ENCODE measurements at places on chromosomes 13 and 19.

GRCh38 chr13:44292545-44292944, 81.1 kb upstream of the SERP2 start:
- DNase-seq: peak; percentile 21

- peak; percentile 84 for DNase-seq
Observed at GRCh38 chr13:113742000-113742441, 17.0 kb upstream of the TMEM255B start.

DNA sequence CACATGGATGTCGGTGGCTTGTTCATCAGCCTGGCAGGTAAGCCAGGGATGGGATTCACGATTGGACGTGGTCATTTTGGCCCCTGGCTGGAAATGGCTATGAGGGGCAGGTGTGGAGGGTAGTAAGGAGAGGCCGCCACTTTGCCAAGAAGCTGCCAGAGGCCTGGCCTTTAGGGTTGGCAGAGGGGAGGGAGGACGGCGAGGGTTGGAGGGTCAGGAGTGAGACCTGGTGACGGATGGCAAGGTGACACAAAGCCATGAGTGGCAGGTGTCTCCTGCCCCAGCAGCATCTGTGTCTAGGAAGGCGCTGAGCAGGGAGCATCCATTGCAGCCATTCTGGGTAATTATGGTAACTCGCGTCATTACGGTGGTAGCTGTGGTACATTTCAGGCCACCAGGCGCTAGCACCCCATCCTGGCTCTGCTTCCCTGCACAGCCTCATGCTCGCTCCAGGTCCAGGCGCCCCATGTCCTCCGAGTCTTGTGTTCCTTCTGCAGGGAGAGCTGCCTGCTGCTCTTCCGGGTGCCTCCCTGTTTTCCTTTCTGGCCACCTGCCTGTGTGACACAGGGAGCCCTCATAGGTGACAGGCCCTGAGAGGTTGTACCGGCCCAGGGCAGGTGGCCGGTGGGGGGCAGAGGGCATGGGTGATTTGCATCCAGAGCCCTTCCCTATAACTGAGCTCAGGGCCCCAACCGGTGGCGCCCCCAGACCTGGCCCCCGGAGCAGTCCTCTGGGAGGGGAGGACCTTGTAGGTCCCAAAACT, 4.2 kb downstream of the SSBP4 start:
- DNase-seq: no peak

GRCh38 chr13:81714513-81714912, 1373.6 kb upstream of the SPRY2 start:
- DNase-seq: no peak

DNA sequence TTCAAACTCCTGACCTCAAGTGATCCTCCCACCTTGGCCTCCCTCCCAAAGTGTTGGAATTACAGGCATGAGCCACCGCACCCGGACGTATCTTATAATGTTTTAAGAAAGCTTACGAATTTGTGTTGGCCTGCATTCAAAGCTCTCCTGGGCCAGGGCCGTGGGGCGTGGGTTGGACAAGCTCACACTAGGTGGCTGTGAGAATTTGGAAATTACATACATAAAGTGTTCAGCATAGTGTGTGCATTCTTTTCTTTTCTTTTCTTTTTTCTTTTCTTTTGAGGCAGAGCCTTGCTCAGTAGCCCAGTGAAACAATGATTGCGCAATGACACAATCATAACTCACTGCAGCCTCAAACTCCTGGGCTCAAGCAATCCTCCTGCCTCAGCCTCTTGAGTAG, 2.6 kb downstream of the ZSWIM4 start:
- peak; percentile 90 for DNase-seq

DNA sequence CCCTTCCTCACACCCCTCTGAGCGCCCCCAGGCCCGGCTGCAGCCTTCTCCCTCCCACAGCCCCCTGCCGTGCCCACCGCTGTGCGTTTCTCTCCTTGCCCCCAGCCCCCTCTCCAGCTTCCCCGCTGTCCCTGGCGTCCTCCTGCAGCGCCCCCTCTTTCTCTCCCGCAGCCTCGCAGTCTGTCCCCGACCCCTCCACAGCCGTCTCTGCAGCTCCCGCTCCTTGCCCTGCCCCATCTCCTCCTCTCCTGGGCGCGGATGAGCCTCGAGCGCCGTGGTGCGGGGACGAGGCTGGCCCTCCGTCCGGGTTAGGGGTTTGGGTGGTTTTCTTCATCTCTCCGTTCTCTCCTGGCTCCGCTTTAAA, 1.1 kb downstream of the KMT5C start:
- DNase-seq: peak; percentile 53

DNA sequence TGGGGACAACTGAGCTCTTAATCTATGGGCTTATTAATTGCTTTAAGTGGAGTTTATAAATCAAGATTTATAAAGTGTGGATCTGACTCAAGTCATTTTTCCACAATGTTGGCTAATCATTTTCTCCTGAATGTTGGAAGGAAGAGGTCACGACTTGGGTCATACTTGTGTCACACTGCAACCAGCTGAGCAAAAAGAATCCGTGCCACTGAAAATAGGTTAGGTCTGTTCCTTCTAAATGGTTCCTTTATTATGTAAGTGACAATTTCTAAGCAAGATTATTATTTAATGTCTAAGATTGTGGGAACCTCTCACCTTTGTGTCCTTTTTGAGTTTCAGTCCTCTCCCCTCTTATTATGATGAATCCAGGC, 178.6 kb downstream of the SHISA2 start:
- DNase-seq: no peak

GRCh38 chr13:84433024-84433423, 550.8 kb upstream of the SLITRK1 start:
- DNase-seq: peak; percentile 69

DNA sequence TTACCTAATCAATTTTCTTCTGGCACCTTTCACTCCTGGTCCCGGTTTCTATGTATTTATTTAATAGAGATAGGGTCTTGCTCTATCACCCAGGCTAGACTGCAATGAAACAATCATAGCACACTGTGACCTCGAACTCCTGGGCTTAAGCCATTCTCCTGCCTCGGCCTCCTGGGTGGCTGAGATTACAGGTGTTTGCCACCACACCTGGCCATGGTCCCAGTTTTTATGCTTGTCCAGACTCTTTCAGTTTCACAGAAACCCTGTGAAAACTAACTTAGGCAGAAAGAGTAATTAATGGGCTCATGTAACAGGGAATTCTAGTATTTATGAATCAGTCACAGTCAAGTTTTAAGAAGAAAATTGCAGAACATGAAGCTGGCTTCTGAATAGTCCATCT, 9.0 kb upstream of the STK24 start:
- DNase-seq: no peak

DNA sequence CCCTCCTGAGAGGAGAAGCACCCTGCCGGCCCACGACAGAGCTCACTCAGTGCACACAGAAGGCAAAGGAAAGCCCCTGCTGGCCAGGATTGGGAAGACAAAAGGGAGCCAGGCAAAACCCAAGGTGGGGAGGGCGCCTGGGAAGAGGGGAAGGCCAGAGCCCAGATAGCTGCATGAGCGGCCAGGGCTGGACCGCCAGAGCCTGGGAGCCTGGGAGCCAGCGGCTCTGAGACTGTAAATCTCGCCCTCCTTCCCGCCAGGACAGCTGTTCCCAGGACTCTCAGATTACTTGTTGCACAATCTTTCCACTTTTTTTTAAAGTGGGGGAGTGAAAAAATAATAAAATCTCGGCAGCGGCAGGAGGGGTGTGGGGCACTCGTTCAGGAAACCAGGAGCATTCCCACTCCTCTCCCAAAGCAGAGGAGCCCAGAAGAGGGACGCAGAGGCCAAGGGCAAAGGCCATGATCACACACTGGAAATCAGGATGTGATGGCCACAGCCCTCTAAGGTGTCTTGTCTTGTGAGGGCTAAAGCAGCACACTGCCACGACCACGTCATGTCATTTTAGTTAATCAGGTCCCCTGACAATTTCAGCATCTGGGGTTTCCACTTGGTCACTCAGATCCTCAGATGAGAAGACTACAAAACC, 19.6 kb upstream of the EPHX3 start:
- peak; percentile 97 for DNase-seq

DNA sequence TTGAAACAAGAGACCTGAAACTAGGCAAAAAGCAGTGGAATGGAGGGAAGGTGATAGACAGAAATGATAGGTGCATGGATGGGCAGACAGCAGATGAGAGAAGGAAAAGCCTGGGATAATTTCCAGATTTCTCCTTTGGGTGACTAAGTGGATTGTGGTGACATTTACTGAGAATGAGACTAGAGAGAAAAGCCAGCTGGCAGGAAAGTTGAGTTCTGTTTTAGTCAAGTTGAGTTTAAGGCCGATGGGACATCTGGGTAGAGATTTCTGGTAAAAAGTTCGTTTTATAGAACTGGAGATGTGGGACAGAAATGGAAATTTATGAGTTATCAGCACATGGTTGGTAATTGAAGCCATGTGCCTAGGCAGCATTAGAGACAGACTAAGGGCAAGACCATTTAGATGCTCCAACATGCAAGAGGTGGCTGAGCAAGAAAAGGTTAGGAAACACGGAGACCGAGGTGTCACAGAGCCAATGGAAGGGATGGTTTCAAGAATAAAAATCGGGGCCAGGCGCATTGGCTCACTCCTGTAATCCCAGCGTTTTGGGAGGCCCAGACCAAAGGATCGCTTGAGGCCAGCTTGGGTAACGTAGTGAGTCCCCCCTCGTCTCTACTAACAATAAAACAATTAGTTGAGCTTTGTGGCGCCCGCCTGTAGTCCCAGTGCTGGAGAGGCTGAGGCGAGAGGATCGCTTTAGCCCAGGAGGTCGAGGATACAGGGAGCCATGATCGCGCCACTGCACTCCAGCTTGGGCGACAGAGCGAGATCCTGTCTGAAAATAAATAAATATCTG, 9.6 kb upstream of the DGKH start:
- peak; percentile 63 for DNase-seq

GRCh38 chr13:106586648-106587166, 18.8 kb upstream of the ARGLU1 start:
- no peak for DNase-seq
